ENCODE measurements at places on chromosomes 1 and 21.

DNA sequence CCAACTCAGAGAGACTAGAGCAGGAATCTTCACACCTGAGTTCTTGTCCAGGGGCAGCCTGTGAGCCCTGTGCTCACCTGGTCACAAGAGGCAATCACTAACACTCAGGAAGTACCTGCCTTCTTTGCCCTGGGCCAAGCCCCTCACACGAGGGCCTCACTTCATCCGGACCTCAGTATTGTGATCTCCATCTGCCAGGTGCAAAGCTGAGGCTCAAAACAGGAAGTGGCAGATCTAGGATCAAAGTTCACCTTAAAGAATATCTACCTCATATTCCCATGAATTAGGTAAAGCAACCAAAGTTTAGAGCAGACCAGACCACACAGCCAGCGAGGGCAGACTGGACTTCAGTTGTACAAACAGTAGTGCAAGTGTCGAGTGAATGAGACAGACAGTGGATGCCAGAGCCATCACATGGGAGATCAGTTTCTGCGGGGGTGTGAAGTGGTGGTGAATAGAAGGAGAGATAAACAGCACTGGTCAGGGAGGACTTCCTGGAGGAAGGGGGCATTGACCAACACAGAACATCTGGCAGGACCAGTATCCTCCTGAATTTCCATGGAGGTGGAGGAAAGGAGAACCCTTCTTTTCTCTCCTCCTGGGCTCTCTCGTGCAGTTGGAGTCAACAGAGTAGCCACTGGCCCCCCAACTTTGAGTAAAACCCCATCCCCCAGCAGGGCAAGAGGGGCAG, 116.6 kb upstream of the ZBTB40 start:
- DNase-seq: no peak

- no peak for DNase-seq
These were observed 1827.0 kb downstream of the MRPL39 start for GRCh38 chr21:23780326-23780725.

GRCh38 chr1:64265141-64265540, 61.7 kb downstream of the UBE2U start:
- no peak for DNase-seq

DNA sequence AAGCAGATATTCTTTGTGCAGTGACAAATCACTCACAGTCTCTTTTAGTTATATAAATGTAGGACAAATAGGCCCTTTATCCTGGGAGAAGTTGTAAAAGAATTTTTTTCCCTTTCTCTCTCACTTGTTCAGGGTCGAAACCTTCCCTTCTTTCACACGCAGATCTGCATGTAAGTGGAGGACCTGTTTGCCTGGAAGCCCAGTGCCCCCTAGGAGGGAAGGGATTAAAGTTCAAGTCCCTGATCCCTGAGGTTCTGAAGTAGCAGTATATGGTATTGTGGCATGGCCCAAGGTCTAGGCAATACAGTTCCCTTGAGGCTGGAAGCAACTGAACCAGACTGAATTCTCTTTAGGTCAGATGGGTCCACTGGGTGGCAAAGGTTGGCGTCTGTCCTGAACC, 48.6 kb upstream of the PTGFRN start:
- DNase-seq: no peak

- no peak for DNase-seq
These were observed 11.3 kb downstream of the SLC19A2 start for GRCh38 chr1:169474302-169474995.

GRCh38 chr1:27087371-27088220, 67.3 kb downstream of the SLC9A1 start:
- no peak for DNase-seq

DNA sequence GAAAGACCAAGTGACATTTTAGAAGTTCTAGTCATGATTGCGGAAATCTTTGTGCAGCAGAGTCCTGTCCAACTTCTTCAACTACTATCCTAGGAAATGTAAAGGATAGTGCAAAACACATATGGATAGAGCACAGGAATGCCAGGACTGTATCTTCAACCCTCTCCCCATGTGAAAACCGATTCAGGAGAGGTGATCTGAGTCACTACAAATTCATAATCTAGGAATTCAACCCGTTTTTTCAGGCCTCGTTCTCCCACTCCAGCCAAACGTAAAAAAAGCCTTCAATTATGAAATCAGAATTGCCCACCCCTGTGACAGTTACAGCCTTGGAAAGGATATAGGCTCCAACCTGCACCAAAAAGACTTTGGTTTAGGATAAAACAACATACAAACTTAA, 52.9 kb upstream of the RGS1 start:
- DNase-seq: no peak

GRCh38 chr1:215529571-215529970, 37.5 kb upstream of the KCTD3 start:
- no peak for DNase-seq

Data from activated naive CD4-positive, alpha-beta T cell treated with Interleukin-2 at 50 U/mL for 16 hours (primary cell).